HFFc6 (cell line): ENCODE measurements at places on chromosomes 12 and 14.

- no peaks in the 10 kb centered on the region; the same call in 1 of the 2 replicates for H3K27me3 ChIP-seq
- DNase-seq = no peak
- no peaks in the 10 kb centered on the region for H3K4me1 ChIP-seq
- H3K4me3 ChIP-seq = no peak overlapping the region
- no peak overlapping the region for H3K27ac ChIP-seq
- H3K36me3 ChIP-seq = no peaks in the 10 kb centered on the region
Observed at GRCh38 chr12:30135776-30136175, 352.0 kb upstream of the TMTC1 start.

DNA sequence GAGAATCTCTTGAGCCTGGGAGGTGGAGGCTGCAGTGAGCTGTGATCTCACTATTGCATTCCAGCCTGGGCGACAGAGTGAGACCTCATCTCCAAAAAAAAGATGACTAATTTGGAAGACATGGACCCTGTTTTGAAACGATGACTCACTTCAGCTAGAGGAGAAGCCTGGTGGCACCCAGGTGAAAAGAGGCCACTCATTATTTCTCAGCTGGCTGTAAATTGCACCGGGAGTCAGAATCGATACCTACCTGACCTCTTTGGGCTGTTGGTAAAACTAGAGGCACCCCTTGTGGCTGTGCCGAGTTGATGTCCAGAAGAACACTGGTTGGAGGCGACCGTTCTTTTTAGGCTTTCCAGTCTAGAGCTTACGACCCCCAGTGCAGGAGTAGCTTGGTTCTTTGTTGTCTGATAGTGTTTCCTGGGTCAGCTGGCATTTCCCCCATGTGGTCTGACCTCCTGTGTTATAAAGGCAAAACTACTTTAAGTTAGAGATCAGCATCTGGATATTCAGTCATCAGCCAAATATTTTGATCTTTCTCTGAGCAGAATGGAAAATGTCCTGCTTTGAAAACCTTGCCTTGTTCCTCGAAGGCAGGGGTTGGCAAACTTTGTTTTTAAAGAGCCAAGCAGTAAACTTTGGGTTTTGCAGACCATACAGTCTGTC, 93.2 kb downstream of the CHST11 start:
- H3K4me3 ChIP-seq = no peak overlapping the region
- peaks cover 12% of the 10 kb centered on the region for H3K36me3 ChIP-seq
- peaks cover 15% of the 10 kb centered on the region for H3K4me1 ChIP-seq
- H3K27ac ChIP-seq = no peak overlapping the region
- DNase-seq = peak; percentile 31

- no peaks in the 10 kb centered on the region for H3K4me1 ChIP-seq
- H3K27ac ChIP-seq = no peak overlapping the region
Observed at GRCh38 chr12:85425926-85426325, 145.9 kb downstream of the ALX1 start.

GRCh38 chr12:14601692-14602478, 34.2 kb upstream of the PLBD1 start:
- no peak for DNase-seq
- no peaks in the 10 kb centered on the region for H3K27me3 ChIP-seq
- H3K36me3 ChIP-seq = no peaks in the 10 kb centered on the region; the same call in 1 of the 2 replicates

GRCh38 chr12:47271800-47272239, 192.1 kb upstream of the AMIGO2 start:
- peaks cover 11% of the 10 kb centered on the region for H3K36me3 ChIP-seq
- DNase-seq = no peak
- peaks cover 93% of the 10 kb centered on the region for H3K4me1 ChIP-seq
- peak overlapping the region; percentile 48 for H3K4me3 ChIP-seq
- peaks cover 2% of the 10 kb centered on the region; the same call in 1 of the 2 replicates for H3K27me3 ChIP-seq
- peak overlapping the region; percentile 82 for H3K27ac ChIP-seq

GRCh38 chr12:19515179-19515578, 75.9 kb downstream of the AEBP2 start:
- DNase-seq = no peak
- peaks cover 6% of the 10 kb centered on the region for H3K36me3 ChIP-seq
- H3K27ac ChIP-seq = no peak overlapping the region
- no peaks in the 10 kb centered on the region; the same call in 1 of the 2 replicates for H3K27me3 ChIP-seq

GRCh38 chr12:57735198-57735855, 3.2 kb downstream of the AGAP2 start:
- no peaks in the 10 kb centered on the region for H3K36me3 ChIP-seq
- peak overlapping the region; percentile 59 for H3K27ac ChIP-seq
- DNase-seq = no peak
- H3K27me3 ChIP-seq = peaks cover 21% of the 10 kb centered on the region

GRCh38 chr12:124930586-124930985, 16.1 kb upstream of the UBC start:
- no peak for DNase-seq
- H3K27me3 ChIP-seq = peaks cover 15% of the 10 kb centered on the region
- H3K27ac ChIP-seq = no peak overlapping the region
- peaks cover 28% of the 10 kb centered on the region for H3K4me1 ChIP-seq
- H3K36me3 ChIP-seq = no peaks in the 10 kb centered on the region

DNA sequence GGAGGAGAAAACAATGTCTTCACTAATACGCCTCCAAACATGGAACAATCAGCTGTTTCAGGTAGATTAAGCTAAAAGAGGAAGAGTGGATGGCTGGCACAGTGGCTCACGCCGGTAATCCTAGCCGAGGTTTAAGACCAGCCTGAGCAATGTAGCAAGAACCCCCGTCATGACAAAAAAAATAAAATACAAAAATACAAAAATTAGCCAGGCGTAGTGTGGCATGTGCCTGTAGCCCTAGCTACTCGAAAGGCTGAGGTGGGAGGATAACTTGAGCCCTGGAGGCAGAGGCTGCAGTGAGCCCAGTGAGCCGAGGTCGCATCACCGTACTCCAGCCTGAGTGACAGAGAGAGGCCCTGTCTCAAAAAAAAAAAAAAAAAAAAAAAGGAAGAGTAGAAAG, 1.2 kb upstream of the MED13L start:
- H3K27ac ChIP-seq = peak overlapping the region; percentile 81
- H3K4me1 ChIP-seq = peaks cover 36% of the 10 kb centered on the region
- peak overlapping the region; percentile 81 for H3K4me3 ChIP-seq
- peaks cover 14% of the 10 kb centered on the region for H3K36me3 ChIP-seq
- H3K27me3 ChIP-seq = no peaks in the 10 kb centered on the region; the same call in none of the 2 replicates
- no peak for DNase-seq

GRCh38 chr14:73227812-73228781, 9.2 kb upstream of the PAPLN start:
- no peaks in the 10 kb centered on the region; the same call in 1 of the 2 replicates for H3K36me3 ChIP-seq
- H3K4me1 ChIP-seq = peaks cover 16% of the 10 kb centered on the region
- peak; percentile 46 for DNase-seq
- peak overlapping the region; percentile 39 for H3K4me3 ChIP-seq
- peaks cover 5% of the 10 kb centered on the region for H3K27me3 ChIP-seq
- peak overlapping the region; percentile 79 for H3K27ac ChIP-seq

DNA sequence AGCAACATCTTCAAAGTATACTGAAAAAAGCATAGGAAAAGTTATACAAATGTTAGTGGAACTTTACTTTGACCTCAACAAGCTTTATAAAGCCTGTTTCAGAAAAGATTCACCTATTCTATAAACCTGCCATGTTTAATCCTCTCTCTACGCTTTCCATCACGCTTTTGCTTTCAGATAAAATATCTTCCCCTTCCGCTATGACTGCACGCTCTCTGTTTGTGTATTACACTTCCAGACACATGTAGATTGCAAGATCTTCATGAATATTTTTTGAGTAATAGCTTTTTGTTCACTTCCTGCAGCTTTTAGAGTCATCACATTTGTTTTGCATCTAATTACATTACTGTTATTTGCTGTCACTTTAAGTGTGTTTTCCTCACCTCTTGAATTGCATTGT, 271.4 kb downstream of the RASSF9 start:
- H3K27me3 ChIP-seq = peaks cover 1% of the 10 kb centered on the region
- DNase-seq = no peak
- no peaks in the 10 kb centered on the region; the same call in 1 of the 2 replicates for H3K4me1 ChIP-seq
- no peak overlapping the region for H3K27ac ChIP-seq
- no peak overlapping the region for H3K4me3 ChIP-seq
- H3K36me3 ChIP-seq = no peaks in the 10 kb centered on the region

DNA sequence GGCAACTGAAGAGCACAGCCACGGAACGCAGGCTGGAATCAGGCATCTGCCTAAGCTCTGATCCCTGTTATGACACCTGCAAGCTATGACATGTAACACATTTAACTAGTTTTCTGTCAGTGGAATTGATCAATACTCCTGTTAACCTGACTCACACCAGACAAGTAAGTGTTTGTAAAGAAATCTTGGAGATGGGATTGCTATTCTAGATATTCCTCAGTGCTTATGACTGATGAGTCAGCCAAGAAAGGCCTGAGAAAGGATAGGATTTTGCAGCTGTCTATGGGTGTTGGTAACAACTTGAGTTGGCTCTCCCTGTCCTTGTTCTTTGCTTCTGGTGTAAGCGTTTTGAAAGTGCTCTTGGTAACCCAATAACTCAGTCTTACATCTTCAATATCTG, 110.5 kb downstream of the GPR135 start:
- no peaks in the 10 kb centered on the region for H3K27me3 ChIP-seq
- H3K36me3 ChIP-seq = peaks cover 9% of the 10 kb centered on the region; the same call in 1 of the 2 replicates
- H3K4me3 ChIP-seq = no peak overlapping the region
- peak overlapping the region; percentile 29 for H3K27ac ChIP-seq

GRCh38 chr12:67758119-67758518, 109.6 kb downstream of the DYRK2 start:
- H3K36me3 ChIP-seq = no peaks in the 10 kb centered on the region
- H3K27ac ChIP-seq = no peak overlapping the region
- H3K27me3 ChIP-seq = no peaks in the 10 kb centered on the region
- no peak for DNase-seq
- H3K4me1 ChIP-seq = peaks cover 11% of the 10 kb centered on the region

DNA sequence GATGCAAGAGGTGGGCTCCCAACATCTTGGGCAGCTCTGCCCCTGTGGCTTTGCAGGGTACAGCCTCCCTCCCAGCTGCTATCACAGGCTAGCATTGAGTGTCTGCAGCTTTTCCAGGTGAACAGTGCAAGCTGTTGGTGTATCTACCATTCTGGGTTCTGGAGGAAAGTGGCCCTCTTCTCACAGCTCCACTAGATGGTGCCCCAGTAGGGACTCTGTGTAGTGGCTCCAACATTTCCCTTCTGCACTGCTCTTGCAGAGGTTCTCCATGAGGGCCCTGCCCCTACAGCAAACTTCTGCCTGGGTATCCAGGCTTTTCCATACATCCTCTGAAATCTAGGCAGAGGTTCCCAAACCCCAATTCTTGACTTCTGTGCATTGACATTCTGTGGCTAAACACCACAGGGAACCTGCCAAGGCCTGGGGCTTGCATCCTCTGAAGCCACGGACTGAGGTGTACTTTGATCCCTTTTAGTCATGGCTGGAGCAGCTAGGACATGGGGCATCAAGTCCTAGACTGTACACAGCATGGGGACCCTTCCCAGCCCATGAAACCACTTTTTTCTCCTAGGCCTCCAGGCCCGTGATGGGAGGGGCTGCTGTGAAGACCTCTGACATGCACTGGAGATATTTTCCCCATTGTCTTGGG, 24.0 kb upstream of the SLC38A1 start:
- peak; percentile 5 for DNase-seq
- peaks cover 8% of the 10 kb centered on the region for H3K36me3 ChIP-seq
- no peak overlapping the region for H3K4me3 ChIP-seq
- no peak overlapping the region for H3K27ac ChIP-seq

DNA sequence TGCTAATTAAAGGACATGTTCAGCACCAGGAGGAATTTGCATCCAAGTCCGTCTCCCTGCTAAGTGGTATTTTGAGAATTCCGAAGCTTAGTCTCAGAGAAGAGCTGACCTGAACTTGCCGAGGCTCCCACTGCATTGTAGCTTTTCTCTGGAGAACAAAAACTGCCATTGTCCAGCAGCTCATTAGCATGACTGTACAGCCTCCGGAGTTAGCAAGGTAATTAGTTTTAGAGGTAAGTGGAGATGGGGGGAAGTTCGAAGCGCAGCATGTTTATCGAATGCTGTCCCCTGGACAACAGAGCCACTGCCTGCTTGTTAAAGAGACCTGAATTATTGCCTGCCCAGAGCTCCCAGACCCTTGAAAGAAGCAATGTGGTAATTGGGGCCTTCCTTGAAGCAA, 160.3 kb upstream of the PELI2 start:
- no peak for DNase-seq
- H3K36me3 ChIP-seq = no peaks in the 10 kb centered on the region
- H3K27ac ChIP-seq = no peak overlapping the region
- no peaks in the 10 kb centered on the region; the same call in none of the 2 replicates for H3K27me3 ChIP-seq

DNA sequence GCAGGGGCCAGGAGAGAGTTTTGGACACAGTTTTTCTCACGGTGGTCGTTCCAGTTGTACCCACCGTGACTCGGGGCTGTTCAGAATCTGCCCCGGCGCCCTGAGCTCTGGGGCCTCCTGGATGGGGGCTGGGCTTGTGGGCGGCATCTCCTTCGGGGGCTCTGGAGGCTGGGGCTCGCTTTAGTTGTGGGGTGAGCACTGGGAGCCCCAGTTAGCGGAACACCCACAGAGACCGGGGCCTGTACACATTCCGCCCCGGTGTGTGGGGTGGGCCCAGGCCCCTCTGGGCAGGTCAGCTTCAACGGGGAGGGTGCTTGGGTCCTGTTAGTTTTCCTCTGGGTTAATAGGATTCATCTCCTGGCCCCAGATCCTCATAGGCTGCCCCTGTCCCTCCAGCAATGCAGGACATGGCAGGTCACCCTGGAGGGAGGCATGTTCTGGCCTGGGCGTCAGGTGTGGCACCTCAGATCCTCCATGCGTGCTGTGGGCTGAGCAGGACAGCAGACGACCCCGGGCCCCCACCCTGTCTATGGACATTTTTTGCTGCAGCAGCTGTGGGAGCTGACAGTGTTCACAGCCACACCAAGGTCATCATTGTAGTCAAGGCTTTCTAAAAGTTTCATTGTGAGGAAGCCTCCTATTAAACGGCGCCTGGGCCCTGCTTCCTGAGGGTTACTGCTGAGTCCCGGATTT, 393.2 kb downstream of the TMEM121 start:
- H3K36me3 ChIP-seq = no peaks in the 10 kb centered on the region
- no peak for DNase-seq
- H3K27me3 ChIP-seq = peaks cover 4% of the 10 kb centered on the region; the same call in 1 of the 2 replicates
- H3K27ac ChIP-seq = no peak overlapping the region

DNA sequence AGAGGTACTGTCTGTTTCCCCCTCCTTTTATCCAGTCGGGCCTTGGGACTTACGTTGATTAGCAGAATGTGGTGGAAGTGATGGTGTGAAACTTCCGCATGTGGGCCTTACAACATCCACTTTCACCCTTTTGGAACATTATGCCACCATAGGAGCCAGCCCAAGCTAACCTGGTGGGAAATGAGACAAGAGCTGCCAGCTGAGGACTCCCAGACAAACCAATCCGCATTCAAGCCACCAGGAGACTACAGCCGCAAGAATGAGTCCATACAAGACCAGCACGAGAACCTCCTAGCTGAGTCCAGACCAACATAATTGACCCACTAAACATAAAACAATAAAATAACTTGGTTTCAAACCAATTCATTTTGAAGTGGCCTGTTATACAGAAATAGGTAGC, 9.1 kb upstream of the PTGER2 start:
- H3K36me3 ChIP-seq = no peaks in the 10 kb centered on the region
- no peaks in the 10 kb centered on the region for H3K4me1 ChIP-seq
- no peak overlapping the region for H3K4me3 ChIP-seq
- H3K27ac ChIP-seq = no peak overlapping the region

DNA sequence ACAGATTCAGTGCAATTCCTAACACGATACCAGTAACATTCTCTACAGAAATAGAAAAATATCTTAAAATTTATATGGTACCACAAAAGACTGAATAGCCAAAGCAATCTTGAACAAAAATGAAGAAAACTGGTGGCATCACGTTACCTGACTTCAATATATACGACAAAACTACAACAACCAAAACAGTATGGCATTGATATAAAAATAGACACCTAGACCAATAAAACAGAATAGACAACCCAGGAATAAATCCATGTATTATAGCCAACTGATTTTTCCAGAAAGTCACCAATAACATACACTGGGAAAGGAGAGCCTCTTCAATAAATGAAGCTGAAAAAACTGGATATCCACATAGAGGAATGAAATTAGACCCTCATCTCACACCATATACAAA, 5.7 kb downstream of the KLRK1 start:
- no peak for DNase-seq
- H3K4me1 ChIP-seq = peaks cover 24% of the 10 kb centered on the region
- H3K27ac ChIP-seq = no peak overlapping the region
- no peak overlapping the region for H3K4me3 ChIP-seq
